ENCODE measurements at places on chromosomes 11 and 22. TPM values are rescaled to one million over a fixed set of nuclear protein-coding genes. Genes with fewer than 3 reads are reported as not detected.

The SCGB1C1 gene
- not detected for total RNA-seq

The CREB3L1 gene
- 14.8 TPM for total RNA-seq

The HPX gene
- total RNA-seq = 1.1 TPM

The BIK gene
- total RNA-seq = 0.49 TPM

The ANO5 gene
- 5.8 TPM for total RNA-seq

The SRSF8 gene
- 24.3 TPM for total RNA-seq

The CHRM1 gene
- total RNA-seq = not detected

The CCDC188 gene
- total RNA-seq = not detected

The KDM4D gene
- under 0.01 TPM for total RNA-seq

The KREMEN1 gene
- 10.1 TPM for total RNA-seq

The SLC37A2 gene
- 4.1 TPM for total RNA-seq

The AQP11 gene
- total RNA-seq = 1.9 TPM

The KMT5B gene
- total RNA-seq = 108 TPM

The ZBTB16 gene
- 302 TPM for total RNA-seq
